ENCODE measurements at places on chromosomes 1 and 21. TPM values are rescaled to one million over a fixed set of nuclear protein-coding genes. Genes with fewer than 3 reads are reported as not detected.

GRCh38 chr1:231216498-231216897 is 24.5 kb upstream of the GNPAT start:
- no peak overlapping the region for H3K4me3 ChIP-seq
- no peak overlapping the region for H3K27ac ChIP-seq
- H3K27me3 ChIP-seq = no peaks in the 10 kb centered on the region

The HSF2BP gene
- 0.31 TPM for polyA plus RNA-seq

The TMOD4 gene
- not detected for polyA plus RNA-seq

- no peak overlapping the region for H3K4me3 ChIP-seq
- H3K4me1 ChIP-seq = no peaks in the 10 kb centered on the region
- H3K36me3 ChIP-seq = no peaks in the 10 kb centered on the region
- no peaks in the 10 kb centered on the region for H3K27me3 ChIP-seq
- no peak overlapping the region for H3K27ac ChIP-seq
- no peak for DNase-seq
Observed at GRCh38 chr1:171286032-171286705, 27.8 kb upstream of the FMO4 start.

- H3K4me3 ChIP-seq = no peak overlapping the region
- H3K36me3 ChIP-seq = no peaks in the 10 kb centered on the region
- H3K27ac ChIP-seq = no peak overlapping the region
Observed at GRCh38 chr1:202279806-202280205, 61.9 kb downstream of the UBE2T start.

The ADCY10 gene
- polyA plus RNA-seq = not detected

- DNase-seq = no peak
- H3K36me3 ChIP-seq = no peaks in the 10 kb centered on the region
- no peak overlapping the region for H3K27ac ChIP-seq
- H3K4me1 ChIP-seq = no peaks in the 10 kb centered on the region
- H3K27me3 ChIP-seq = no peaks in the 10 kb centered on the region
Observed at GRCh38 chr1:88150330-88150729, 533.7 kb upstream of the PKN2 start.

GRCh38 chr1:45037456-45037855 is 25.4 kb downstream of the UROD start:
- DNase-seq = no peak
- H3K27me3 ChIP-seq = no peaks in the 10 kb centered on the region
- H3K27ac ChIP-seq = no peak overlapping the region
- H3K4me1 ChIP-seq = no peaks in the 10 kb centered on the region

- H3K36me3 ChIP-seq = no peaks in the 10 kb centered on the region
- peaks cover 7% of the 10 kb centered on the region for H3K4me1 ChIP-seq
- no peak for DNase-seq
- no peak overlapping the region for H3K4me3 ChIP-seq
- no peaks in the 10 kb centered on the region for H3K27me3 ChIP-seq
Observed at GRCh38 chr1:113276507-113276906, 113.8 kb upstream of the MAGI3 start.

The RPF1 gene
- polyA plus RNA-seq = 34.7 TPM

GRCh38 chr1:116537898-116538297 is 32.9 kb downstream of the CD58 start:
- peaks cover 70% of the 10 kb centered on the region for H3K36me3 ChIP-seq
- no peak overlapping the region for H3K4me3 ChIP-seq
- no peak overlapping the region for H3K27ac ChIP-seq
- no peaks in the 10 kb centered on the region for H3K27me3 ChIP-seq
- H3K4me1 ChIP-seq = peaks cover 24% of the 10 kb centered on the region

The EFNA3 gene
- polyA plus RNA-seq = 0.76 TPM

The SLC37A1 gene
- polyA plus RNA-seq = 11.3 TPM

The TNNT2 gene
- 6.4 TPM for polyA plus RNA-seq

The HTR6 gene
- not detected for polyA plus RNA-seq

The VWA1 gene
- polyA plus RNA-seq = 64.8 TPM

DNA sequence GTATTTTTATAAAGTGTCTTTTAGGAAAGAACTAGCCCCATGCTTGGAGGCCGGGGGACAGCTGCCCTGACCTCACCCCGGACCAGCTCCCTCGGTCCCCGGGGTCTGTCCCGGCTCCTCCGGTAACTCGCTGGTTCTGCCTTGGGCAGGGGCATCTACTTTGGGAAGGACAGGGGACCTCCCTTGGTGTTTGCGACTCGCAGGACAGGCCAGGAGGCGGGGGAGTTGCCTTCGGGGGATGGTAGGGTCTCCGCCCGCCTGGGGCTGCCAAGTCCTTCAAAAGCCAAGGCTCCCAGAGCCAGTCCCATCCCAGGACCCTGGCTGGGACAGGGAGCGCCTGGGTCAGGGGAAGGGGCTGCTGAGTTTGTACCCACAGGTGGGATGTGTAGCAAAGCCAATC is 157.9 kb downstream of the PEX14 start:
- DNase-seq = no peak
- no peaks in the 10 kb centered on the region for H3K36me3 ChIP-seq
- peaks cover 74% of the 10 kb centered on the region for H3K4me1 ChIP-seq
- H3K27ac ChIP-seq = peak overlapping the region; percentile 41
- no peaks in the 10 kb centered on the region for H3K27me3 ChIP-seq
- no peak overlapping the region for H3K4me3 ChIP-seq

GRCh38 chr1:75725266-75725665 is 757 bp downstream of the ACADM start:
- no peaks in the 10 kb centered on the region for H3K27me3 ChIP-seq
- no peak for DNase-seq
- H3K36me3 ChIP-seq = no peaks in the 10 kb centered on the region
- peak overlapping the region; percentile 98 for H3K27ac ChIP-seq
- peak overlapping the region; percentile 81 for H3K4me3 ChIP-seq
- no peaks in the 10 kb centered on the region for H3K4me1 ChIP-seq

DNA sequence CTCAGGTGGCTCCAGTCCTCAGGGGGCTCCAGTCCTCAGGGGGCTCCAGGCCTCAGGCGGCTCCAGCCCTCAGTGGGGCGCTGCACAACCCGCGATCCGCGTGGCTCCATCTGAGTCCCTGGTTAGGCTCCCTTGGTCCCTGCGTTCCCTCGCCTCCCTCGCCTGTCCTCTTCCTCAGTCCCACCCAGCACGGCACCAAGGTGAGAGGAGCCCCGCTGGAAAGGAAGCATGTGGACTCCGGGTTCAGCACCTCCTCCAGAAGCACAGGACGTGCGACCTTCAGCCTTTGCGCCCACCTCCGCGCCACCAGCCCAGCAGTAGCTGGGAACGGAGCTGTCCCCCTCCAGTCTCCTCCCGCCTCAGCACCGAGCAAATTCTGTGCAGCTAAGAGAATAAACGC is 8.1 kb upstream of the OR2M5 start:
- no peaks in the 10 kb centered on the region for H3K4me1 ChIP-seq
- DNase-seq = no peak
- no peaks in the 10 kb centered on the region for H3K36me3 ChIP-seq
- H3K27me3 ChIP-seq = no peaks in the 10 kb centered on the region
- H3K27ac ChIP-seq = no peak overlapping the region

- H3K27me3 ChIP-seq = no peaks in the 10 kb centered on the region
- peaks cover 90% of the 10 kb centered on the region for H3K36me3 ChIP-seq
- H3K27ac ChIP-seq = no peak overlapping the region
- no peak overlapping the region for H3K4me3 ChIP-seq
- H3K4me1 ChIP-seq = peaks cover 2% of the 10 kb centered on the region
Observed at GRCh38 chr1:204426035-204426436, 14.4 kb upstream of the PPP1R15B start.

DNA sequence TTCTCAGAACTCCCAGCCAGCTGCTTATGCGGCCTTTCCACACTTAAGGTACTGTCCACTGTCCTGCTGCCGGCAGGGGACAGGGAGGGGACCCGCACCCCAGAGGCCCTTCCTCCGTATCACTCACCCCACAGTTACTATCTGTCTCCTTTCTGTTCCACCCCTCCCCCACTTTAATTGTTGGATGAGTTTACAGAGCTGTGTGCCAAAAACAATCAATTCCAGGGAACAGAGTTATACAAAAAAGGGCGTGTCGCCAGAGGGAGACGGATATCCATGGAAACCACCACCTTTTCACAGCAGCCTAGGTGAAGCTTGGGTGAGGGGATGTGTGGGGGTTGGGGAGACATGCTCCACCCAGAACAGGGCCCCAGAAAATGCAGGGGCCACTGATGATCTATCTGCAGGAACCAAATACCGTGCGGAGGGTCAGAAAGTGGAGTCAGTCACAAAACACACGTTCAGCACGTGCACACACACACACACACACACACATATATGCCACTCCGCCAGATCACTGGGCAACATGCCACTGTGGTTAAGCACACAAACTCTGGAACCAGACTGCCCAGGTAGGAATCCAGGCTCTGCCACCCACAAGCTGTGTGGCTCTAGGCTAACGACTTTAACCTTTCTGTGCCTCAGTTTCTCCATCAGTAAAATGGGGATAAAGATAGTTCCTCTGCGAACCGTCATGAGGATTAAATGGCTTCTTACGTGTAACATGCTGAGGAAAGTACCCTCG is 30.5 kb downstream of the CASZ1 start:
- peak; percentile 87 for DNase-seq
- H3K4me1 ChIP-seq = peaks cover 48% of the 10 kb centered on the region
- no peak overlapping the region for H3K4me3 ChIP-seq
- peak overlapping the region; percentile 74 for H3K27ac ChIP-seq
- no peaks in the 10 kb centered on the region for H3K36me3 ChIP-seq

The GJA5 gene
- polyA plus RNA-seq = 0.61 TPM

DNA sequence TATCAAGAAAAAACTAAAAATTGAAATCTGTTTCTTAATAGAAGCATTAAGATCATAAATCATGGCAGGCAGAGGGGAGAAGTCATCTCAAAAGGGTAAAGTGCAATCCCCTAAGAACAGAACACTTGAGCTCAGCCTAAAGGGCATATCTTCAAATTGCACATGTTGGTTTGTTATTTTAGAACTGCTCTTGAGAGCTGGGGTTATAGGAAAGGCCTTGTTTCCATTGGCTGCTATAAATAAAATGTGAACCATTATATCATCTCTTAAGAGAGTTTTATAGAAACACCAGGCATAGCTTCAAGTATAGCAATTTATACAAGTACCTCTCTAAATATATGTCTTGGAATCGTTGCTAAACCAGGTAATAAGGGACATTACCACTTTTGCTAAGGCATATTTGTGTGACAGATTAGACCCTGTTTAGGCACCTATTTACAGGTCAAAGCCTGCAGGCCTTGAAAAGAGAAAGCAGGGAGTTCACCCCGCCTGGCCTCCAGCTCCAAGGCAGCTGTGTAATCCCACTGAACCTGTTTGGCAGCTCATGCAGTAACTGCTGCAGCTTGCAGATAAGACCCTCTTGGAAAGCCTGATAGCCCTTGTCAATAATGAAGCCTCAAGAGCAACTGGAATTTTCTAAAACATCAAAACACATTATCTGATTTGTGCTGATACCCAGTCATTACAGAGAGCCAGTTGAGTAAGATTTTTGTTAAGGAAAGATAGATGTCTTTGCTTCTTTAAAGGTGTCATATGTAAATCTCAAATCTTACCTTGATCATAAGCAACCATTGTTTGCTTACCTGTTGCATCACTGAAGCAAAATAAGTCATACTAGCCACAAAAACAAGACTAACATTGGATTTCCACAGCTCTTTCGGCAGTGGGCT is 24.2 kb upstream of the SYDE2 start:
- peaks cover 53% of the 10 kb centered on the region for H3K4me1 ChIP-seq
- H3K27me3 ChIP-seq = no peaks in the 10 kb centered on the region
- DNase-seq = peak; percentile 95

DNA sequence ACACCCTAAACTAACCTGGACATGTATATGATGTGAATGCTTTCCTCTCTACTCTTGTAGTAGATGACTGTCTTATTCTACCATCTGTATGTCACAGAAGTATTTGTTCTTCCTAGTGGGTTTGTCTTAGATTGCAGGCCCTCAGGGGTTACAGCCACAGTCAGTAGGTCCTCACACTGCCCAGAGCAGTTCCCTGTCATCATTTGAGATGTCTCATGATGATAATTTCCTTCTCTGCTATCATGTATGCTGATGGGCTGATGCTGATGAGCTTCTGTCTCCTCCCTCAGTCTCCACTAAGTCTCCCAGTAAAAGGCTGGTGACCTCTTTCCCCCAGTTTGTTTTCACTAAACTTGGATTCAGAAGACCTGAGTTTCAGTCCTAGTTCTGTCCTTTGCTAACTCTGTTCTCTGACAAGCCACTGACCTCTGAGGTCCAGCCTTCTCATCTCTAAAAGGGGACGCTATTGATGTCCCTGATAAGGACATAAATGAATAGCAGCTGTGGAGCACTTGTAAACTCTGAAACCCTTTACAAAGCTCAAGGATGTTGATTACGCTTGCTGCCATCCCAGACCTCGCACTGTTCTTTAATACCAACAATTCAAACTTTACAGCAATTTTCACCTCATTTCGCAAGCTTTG is 3.1 kb upstream of the ETV3 start:
- no peak overlapping the region for H3K4me3 ChIP-seq
- peaks cover 21% of the 10 kb centered on the region for H3K4me1 ChIP-seq
- no peak overlapping the region for H3K27ac ChIP-seq

DNA sequence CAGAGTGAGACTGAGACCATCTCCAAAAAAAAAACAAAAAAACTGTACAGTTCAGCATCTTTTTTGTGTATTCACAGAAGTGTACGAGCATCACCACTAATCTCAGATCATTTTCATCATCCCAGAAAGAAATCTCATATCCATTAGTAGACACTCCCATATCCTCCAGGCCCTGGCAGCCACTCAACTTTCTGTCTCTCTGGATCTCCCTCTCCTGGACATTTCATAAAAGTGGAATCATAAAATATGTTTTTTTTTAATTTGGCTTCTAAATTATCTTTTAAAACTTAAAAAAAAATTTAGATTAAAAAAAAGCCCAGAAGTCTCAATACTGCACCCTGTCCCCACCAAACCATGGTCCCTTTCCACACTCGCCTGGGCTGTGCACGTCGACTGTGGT is 22.1 kb downstream of the RIPPLY3 start:
- no peaks in the 10 kb centered on the region for H3K4me1 ChIP-seq
- no peak overlapping the region for H3K27ac ChIP-seq
- H3K36me3 ChIP-seq = no peaks in the 10 kb centered on the region
- no peak overlapping the region for H3K4me3 ChIP-seq
- DNase-seq = no peak

The CALML6 gene
- 2.6 TPM for polyA plus RNA-seq

DNA sequence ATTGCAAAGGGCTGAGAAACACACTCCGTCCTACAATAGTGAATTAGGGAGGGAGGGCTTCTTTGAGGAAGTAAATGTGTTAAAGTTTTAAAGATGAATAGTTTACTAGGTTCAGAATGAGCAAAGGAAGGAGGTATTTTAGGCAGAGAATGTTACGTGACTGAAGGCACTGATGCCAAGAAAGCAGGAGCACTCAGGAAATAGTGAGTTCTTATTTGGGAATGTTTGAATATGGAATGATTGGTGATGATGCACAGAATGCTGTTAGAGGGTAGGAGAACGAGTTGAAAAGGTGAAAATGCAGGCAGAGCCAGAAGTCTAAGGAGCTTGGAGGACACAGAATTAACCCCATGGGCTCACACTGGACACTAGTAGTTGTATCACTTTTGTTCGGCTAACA is 108.0 kb downstream of the NRIP1 start:
- no peaks in the 10 kb centered on the region for H3K36me3 ChIP-seq
- no peaks in the 10 kb centered on the region for H3K27me3 ChIP-seq
- H3K4me1 ChIP-seq = no peaks in the 10 kb centered on the region

The CENPL gene
- 4.4 TPM for polyA plus RNA-seq

- H3K27me3 ChIP-seq = no peaks in the 10 kb centered on the region
- H3K4me3 ChIP-seq = no peak overlapping the region
- H3K36me3 ChIP-seq = peaks cover 37% of the 10 kb centered on the region
- H3K4me1 ChIP-seq = peaks cover 56% of the 10 kb centered on the region
Observed at GRCh38 chr1:183106746-183107145, 79.3 kb upstream of the LAMC2 start.
